ENCODE measurements at places on chromosomes 2 and 18. TPM values are rescaled to one million over a fixed set of nuclear protein-coding genes. Genes with fewer than 3 reads are reported as not detected.
A peak's percentile ranks its signal among the peaks of the same experiment; 100 is the strongest.

The STRADB gene
- 43.3 TPM for polyA plus RNA-seq

DNA sequence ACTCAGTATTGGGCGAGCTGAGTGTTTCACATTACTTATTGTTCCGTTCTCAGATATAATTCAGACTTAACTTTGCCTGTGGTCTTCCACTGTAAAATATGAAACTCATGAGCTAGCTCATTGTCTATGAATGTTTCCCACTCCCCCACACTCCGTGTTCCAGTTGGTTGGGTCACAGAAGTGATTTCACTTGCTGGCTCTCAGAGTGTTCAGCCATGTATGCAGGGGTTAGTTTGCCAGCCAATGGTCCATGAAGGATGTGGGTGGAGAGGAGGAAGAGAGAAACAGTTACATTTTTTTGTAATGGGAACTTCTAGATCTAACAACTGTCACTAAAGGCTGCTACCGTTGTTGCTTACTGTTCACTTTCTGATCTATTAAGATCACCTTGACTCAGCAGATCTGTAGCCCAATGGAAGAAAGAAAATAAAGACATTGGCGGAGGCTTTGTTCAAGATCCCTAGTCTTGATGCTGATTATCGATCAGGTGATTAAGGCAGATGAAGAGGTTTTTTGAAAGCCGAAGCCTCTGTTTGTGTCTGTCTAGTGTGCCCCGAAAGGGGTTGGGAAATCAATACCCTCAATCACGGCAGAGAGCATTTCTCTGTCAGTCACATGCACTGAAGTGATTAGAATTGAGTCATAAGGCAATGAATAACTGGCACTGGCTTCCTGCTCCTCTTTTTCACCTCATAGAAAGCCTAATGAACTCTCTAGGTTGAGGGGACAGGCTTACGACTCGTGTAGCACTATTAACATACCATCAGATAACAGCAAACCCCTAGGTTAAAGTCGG lies 279.7 kb upstream of the FIGN start:
- no peak for DNase-seq

DNA sequence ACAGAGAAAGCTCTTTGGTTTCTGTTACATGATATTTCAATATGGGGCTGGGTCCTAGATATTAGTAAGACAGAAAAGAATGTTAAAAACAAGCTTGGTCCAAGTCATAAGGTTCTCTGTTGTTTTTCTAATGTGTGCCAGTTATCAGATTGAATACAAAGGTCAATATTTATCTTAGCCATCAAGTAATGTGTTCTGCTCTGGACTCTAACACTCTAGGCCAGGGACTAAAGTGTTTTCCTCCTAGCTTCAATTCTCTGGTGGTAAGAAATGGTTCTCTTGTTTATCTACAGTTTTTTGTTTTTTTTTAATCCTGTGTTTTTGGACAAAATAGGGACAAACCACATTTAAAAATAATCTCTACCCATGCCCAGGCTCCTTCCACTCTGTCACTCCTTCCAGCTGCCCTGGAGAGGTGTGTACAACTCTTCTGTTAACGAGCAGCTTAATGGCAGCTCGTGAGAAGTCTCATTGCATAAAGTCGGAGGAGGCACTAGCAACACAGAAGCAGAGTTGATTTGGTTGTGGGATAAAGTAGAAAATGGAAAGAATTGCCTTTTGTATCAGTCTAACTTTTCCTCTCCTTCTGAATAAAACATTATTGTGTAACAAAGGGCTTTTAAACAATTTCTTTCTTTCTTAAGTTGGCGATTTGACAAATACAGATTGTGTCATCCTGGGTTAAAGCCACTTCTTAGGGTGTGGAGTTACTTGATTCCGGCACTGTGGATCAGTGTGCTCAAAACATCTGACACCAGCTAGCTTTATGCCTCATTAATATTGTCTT lies 8.0 kb upstream of the SESTD1 start:
- DNase-seq, result peak; percentile 54

The EML6 gene
- 52.3 TPM for polyA plus RNA-seq

- DNase-seq, result no peak
Measured at GRCh38 chr2:85801871-85802270, 48.1 kb downstream of the ATOH8 start.

The PTH2R gene
- 0.08 TPM for polyA plus RNA-seq

DNA sequence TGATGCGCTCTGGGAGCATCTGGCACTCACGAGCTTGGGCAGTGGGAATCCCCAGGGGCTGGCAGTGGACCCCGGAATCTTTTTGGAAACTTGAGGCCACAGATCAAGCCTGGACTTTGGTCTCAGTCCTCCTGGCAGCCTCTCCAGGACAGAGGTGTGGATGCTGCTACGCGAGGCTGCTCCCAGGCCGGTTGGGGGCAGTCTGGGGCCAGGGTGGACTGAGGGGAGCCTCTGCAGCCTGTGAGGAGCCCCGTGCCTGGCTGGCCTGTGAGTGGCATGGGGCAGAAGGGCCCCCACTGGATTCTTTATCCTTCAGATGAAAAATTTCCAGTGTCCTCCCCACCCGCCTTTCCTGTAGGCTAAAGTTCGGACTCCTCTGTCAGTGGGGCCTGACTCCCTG lies 12.7 kb upstream of the DES start:
- no peak for DNase-seq

DNA sequence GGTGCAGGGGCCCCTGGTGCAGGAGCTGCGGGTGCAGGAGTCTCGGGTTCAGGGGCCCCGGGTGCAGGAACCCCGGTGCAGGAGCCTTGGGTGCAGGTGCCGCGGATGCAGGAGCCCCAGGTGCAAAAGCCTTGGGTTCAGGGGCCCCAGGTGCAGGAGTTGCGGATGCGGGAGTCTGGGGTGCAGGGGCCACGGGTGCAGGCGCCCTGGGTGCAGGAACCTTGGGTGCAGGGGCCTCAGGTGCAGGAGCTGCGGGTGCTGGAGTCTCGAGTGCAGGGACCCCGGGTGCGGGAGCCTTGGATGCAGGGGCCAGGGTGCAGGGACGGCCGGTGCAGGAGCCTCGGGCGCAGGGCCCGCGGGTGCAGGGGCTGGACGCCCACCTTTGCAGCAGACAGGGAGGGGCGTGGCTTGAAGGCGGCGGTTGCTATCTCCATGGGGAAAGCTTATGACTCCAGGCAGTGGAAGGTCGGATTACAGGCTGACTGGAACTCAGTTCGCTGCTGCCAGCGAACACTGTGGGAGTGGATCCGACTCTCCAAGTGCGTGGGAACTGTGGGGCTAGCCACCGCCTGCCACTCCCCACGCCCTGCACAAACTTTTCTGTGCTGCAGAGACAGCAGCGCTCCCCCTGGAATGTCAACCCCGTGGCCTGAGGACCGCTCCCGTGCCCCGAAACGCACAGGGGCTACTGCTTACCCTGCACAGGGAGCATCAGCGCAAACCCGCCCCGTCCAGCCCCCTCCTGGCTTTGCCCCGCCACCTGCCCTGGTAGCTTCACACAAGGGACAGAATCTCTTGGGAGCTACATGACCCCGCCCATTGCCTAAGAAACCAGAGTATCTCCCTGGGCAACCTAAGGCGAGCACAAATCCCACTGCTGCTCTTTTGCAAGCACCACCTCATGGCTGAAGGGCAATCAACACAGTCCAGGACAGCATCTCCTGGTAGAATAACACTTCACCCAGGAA lies 40.3 kb downstream of the COPS9 start:
- no peak for DNase-seq

- no peak for DNase-seq
Measured at GRCh38 chr2:194166818-194167217, 1490.2 kb upstream of the SLC39A10 start.

The ABCA12 gene
- 0.14 TPM for polyA plus RNA-seq

- no peak for DNase-seq
Measured at GRCh38 chr18:31592506-31593157, 955 bp downstream of the TTR start.

GRCh38 chr18:53715243-53715853 lies 509.1 kb downstream of the MBD2 start:
- DNase-seq, result peak; percentile 1

DNA sequence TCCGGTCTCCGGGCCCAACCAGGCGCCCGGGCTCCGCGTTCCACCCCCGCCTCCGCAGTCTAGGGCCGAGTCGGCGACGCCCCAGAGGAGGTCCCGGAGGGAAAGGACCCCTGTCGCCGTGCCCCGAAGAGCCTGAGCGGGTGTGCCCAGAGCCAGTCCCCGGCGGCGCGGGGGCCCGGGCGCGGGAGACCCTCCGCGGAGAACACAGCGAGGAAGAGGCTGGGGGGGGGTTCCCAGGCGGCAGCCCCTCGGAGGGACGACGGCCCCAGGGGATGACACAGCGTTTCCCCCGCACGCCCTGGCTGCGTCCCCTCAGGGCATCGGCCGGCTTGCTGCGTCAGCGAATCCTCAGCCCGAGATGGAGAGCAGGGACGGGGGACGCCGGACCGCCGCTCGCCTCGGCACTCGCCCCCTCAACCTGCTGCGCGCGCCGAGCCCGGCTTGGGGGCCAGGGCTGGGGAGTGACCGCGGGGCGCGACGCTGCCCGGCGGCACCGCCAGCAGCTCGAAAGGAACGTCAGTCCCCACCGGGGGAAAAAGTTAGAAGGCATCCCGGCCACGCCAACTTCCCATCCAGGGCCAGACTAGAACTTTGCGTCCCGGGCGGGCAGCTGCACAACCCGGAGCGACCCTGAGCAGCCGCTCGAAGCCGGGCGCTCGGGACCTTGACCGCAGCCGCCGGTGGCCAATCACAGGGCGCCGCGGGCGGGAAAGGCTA lies 711 bp downstream of the SFXN5 start:
- no peak for DNase-seq

The STARD6 gene
- not detected for polyA plus RNA-seq

The TMBIM1 gene
- 85.4 TPM for polyA plus RNA-seq

Measured in hindlimb muscle (tissue), 1 donor.